ENCODE measurements at places on chromosomes 5 and 9.

- no peak for DNase-seq
Measured at GRCh38 chr9:23837038-23837437, 11.0 kb upstream of the ELAVL2 start.

GRCh38 chr5:122673343-122673742 lies 101.5 kb upstream of the SNX2 start:
- DNase-seq: no peak

DNA sequence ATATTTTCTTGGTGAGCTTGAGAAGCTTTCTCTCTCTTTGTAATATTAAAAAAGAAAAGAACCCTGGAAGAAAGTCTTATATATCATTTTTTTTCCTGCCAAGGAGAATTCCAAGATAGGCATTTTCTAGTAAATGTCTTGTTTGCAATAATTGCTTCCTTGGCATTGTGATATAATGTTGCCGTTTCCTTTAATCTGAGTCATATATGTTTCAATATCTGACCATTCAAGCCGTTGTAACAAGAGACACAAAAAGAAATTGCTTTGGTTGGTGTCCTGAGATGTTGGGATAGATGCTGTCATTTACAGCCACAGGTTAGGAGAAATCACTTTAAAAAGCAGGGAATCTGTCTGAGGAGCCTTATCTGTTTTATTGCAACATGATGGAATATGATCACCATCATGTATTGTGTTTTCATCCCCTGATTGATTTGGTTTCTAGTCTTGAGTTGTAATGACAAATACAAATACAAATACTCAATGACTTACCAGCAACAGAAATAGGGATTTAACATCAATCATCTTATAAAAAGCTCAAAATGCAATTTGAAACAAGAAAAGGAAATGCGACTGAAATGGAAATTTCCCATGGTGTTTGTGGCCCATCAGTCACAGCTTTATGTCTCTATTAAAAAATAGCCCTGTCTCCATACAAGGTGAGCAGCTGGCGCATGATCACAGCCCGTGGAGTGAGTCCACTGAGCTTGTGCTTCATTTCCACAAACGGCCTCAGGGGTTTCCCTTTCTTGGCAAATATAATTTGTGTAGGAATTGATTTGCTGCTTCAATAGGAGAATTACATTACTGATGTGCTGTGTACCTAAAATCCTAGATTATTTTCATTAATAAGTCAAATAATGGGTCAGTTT lies 250.1 kb upstream of the TRPC7 start:
- no peak for DNase-seq

GRCh38 chr9:127358023-127358535 lies 38.9 kb upstream of the SLC2A8 start:
- DNase-seq: no peak

DNA sequence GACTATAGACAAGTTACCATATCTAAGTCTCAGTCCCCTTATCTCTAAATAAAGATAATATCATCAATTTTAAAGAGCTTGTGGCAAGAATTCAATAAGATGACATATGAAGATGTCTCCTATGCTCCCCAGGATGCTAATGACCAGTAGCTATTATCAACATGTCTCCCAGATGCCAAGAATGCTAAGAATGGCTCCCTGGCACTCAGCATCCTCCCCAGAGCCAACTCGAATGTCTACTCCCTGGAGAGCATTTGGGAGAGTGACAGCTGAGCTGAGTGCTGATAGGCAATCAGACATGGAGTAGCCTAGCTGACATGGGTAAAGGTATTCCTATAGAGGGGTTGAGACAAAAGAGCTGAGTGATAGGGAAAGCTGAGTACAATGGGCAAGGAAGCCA lies 15.9 kb downstream of the P4HA2 start:
- no peak for DNase-seq

GRCh38 chr5:74382123-74382855 lies 258.2 kb downstream of the ENC1 start:
- no peak for DNase-seq

- no peak for DNase-seq
Measured at GRCh38 chr9:69526699-69527098, 145.5 kb downstream of the APBA1 start.

GRCh38 chr9:92650839-92651621 lies 18.9 kb downstream of the IPPK start:
- DNase-seq: no peak

- no peak for DNase-seq
Measured at GRCh38 chr5:65050140-65050539, 281.4 kb downstream of the CWC27 start.

DNA sequence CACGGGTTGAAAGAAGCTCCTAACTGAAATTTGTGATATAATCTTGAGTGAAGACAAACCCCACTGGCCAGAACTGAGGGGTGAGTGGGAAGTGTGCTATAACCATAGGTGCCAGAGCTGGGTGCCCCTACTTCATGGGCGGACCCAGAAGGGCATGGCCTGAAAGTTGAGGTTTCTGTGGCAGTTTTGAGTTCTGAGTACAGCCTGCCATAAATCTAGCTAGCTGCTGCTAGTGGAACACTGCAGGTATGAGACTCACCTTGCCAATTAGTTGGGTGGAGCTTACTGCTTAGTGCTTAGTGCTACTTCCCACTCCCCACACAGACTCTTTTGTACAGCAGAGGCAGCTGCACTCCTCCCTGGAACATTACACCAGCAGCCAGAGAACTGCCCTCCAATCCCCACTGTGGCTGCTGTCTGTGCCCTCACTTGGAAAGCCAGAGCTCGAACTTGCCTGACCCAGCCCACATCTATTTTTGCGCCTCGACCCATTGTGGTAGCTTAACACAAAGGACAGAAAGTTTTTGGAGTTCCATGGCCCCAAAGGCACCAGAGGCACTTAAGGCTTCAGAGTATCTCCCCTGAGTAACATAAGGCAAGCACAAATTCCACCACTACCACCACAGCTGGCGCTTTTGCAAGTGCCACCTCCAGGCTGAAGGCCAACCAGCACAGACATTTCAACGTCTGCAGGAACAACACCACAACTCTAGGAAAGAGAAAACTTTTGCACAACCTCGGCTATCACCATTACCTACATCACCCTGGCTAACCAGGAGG lies 27.1 kb upstream of the PTGER4 start:
- DNase-seq: no peak

- no peak for DNase-seq
Measured at GRCh38 chr9:106981396-106982287, 118.7 kb downstream of the ZNF462 start.

- DNase-seq: no peak
Measured at GRCh38 chr9:126233913-126234525, 92.6 kb upstream of the MVB12B start.

DNA sequence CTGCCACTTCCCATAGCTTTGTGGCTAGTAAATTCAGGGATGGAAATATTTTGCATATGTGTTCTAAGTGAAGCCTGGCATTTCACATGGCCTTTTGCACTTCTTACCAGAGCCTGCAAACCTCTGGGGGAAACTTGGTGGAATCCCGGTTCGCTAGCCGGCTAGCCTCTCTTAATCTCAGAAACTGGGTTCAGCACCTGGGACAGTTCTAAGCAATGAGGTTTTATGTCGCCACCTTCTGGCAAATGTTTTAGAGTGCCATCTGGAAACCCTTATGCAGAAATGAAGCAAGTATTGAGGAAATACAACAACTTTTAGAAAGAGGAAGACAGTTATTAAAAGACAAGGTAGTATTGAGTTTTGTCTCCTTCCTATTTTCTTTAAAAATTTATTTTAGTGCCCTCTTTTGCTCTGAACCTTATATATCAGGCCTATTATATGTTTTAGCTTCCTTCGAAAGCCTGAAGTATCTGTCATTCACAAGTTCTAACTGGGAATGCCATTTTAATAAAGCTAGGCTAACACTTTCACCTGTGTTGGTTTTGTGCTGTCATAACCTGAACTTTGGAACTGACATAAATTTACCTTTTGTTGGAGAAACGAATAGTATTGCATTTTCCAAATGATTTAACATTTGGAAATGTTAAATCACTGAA lies 963 bp upstream of the HTR1A start:
- no peak for DNase-seq

- DNase-seq: no peak
Measured at GRCh38 chr5:35112300-35112699, 64.6 kb upstream of the AGXT2 start.

- no peak for DNase-seq
Measured at GRCh38 chr9:21095561-21095960, 17.8 kb upstream of the IFNB1 start.

- no peak for DNase-seq
Measured at GRCh38 chr5:27130587-27130986, 92.2 kb upstream of the CDH9 start.

GRCh38 chr5:128687930-128688329 lies 149.9 kb upstream of the FBN2 start:
- no peak for DNase-seq

DNA sequence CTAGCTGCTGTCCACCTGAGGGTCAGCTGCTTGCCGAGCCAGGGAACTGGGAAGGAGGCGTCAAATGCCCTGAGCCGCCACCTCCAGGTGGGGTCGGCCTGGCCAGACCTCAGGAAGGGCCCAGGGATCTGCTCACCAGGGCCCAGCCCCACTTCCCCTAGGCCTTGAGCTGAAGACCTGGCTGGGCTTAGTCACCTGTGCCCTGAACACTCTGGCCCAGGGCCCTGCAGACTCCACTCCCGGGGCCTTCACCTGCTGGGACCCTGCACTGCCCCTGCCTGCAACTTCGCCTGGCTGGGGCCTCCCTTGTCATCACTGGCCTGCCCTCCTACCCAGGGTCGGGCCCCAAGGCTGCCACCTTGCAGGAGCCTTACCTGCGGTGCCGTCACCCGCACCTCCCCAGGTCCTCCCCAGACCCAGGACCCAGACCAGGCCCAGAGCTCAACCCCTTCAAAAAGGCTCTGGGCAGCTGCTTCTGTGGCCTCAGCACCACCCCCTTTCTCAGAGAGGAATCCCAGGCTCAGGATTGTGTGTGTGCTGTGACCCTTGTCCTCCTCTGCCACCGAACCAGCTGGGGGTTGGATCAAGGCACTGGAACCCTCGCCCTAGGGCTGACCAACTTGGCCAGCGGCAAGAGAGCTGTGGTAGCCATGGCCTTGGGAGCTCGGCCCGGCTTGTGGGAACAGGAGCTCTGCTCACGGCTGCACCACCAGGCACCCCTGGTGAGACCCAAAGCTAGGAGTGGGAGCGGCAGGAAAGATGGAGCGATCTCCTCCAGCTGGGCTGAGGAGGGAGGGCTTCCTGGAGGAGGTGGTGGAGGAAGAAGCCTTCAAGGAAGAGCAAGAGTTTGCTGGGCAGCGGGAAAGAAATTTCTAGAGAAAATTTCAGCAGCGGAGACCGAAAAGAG lies 1.2 kb upstream of the NELFB start:
- no peak for DNase-seq

- DNase-seq: no peak
Measured at GRCh38 chr5:179406031-179406961, 61.0 kb upstream of the ADAMTS2 start.

GRCh38 chr9:113541019-113541900 lies 77.7 kb downstream of the RGS3 start:
- no peak for DNase-seq

DNA sequence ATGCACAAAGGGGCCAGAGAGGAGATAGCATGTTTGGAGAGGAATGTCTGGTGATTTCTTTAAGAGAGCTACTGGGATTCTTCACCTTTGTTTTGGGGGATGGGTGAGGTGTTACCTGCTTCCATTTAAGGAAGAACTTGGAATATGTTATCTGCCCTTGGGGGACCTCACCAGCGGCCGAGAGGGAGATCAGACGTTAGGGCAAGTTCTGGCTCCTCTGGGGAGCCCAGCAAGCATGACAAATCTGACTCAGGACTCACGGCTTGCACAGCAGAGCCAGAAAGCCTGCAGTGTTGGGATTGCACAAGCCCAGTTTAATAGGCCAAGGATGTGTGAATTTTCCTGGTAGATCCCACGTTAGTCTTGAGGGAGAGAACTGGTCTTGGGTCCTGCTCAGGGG lies 40.3 kb downstream of the SLC28A3 start:
- no peak for DNase-seq

- no peak for DNase-seq
Measured at GRCh38 chr9:12290166-12290869, 402.9 kb upstream of the TYRP1 start.

DNA sequence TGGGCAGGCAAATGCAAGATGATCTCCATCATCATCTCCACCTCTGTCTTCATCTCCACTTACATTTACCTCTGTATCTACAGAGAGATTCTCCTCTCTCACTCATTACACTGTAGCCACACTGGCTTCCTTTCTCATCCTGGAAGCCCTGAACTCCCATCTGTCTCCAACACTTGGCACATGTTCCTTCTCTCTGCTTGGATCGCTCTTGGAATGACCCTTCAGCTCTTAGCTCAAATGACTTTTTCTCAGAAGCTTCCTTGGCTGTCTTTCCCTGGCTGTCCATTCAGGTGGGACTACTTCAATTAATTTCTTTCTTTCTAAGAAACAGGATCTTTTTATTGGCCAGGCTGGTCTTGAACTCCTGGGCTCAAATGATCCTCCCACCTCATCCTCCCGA lies 120.0 kb upstream of the KLF4 start:
- DNase-seq: no peak

DNA sequence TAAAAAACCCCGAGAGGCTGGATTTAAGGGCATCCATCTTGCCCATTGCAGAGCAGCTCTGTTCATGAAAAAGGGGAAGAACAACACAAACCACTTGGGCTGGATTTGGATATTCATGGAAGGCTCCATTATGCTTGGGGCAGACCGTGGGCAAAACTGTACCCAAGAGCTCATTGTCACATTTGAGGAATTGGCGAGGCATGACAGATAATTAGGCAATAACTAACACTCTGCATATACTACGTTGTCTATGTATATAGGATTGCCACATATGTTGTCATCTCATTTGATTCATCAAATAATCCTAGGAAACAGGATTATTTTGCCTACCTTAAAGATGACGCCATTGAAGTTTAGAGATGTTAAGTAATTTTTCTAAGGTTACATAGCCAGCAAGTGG lies 255.4 kb downstream of the SMARCA2 start:
- DNase-seq: no peak

DNA sequence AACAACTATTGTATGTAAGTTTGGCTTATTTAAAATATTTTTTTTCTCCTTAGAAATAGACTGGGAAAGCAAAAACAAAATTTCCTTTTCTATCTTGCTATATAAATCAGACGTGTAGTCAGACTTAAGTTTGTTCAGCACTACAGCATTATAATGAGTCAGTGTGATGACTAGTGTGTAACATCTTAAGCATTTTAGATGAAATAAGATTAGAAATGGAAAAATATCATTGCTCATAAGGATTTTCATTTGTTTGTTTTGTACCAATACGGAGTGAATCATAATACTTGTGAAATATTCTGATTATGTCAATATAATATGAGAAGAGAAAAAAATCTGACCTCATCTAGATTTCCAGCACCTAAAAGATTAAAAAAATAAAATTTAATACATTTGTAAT lies 64.7 kb upstream of the RICTOR start:
- DNase-seq: no peak

DNA sequence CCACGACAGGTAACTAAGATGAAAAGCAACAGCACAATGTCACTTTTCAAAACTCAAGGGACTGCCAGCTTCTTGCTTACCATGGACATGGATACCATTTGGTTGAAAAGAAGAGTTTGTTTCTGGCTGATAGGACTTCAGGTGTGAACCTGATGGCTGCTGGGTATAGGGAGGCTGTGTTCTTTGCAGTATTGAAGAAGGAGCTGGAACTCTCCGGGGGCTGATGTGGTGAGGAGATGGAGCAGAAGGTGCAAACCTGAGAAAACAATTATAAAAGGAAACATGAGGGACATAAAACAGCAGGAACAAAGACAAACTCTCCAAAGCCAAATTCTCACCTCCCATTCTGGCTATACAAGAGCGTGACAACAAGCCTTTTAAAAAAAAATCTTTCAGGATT lies 330.1 kb upstream of the RFX3 start:
- DNase-seq: no peak

- DNase-seq: no peak
Measured at GRCh38 chr5:10469253-10470050, 27.8 kb downstream of the ROPN1L start.

All from DMS79 (cell line).